ENCODE measurements at places on chromosomes 1 and 21. TPM values are rescaled to one million over a fixed set of nuclear protein-coding genes. Genes with fewer than 3 reads are reported as not detected.

Gene SLAMF1
- total RNA-seq, result not detected

Gene C1QC
- total RNA-seq, result not detected

Gene ZNF648
- not detected for total RNA-seq

Gene ALX3
- not detected for total RNA-seq

Gene CZIB
- total RNA-seq, result 74.3 TPM

Gene EVA1C
- 5.5 TPM for total RNA-seq

Gene RGS13
- not detected for total RNA-seq

Gene OR2L5
- total RNA-seq, result not detected

Gene KCNJ9
- total RNA-seq, result not detected

Gene TAS1R3
- 0.50 TPM for total RNA-seq

Gene BRDT
- total RNA-seq, result not detected

Gene APOBEC4
- total RNA-seq, result not detected

Gene LYPD8
- total RNA-seq, result not detected

Gene ZNF593OS
- total RNA-seq, result not detected

Gene WNT9A
- total RNA-seq, result 3.5 TPM

Gene LCE1C
- not detected for total RNA-seq

Gene GSTM3
- total RNA-seq, result 142 TPM

Gene SNX7
- 46.5 TPM for total RNA-seq

Gene SPRR4
- total RNA-seq, result not detected

Gene SPRR2A
- not detected for total RNA-seq

Gene CASQ2
- not detected for total RNA-seq

Gene SUSD4
- total RNA-seq, result not detected

Gene HIPK1
- 21.0 TPM for total RNA-seq

Gene ADORA1
- 2.0 TPM for total RNA-seq

Gene TFF2
- total RNA-seq, result not detected

Gene ETNK2
- 2.6 TPM for total RNA-seq

Gene FAAP20
- total RNA-seq, result 57.6 TPM

Gene LINGO4
- total RNA-seq, result not detected

Gene IGSF21
- not detected for total RNA-seq

Gene TRPM2
- total RNA-seq, result under 0.01 TPM

Gene ANKRD34A
- total RNA-seq, result 0.73 TPM
